ENCODE measurements at places on chromosomes 4 and X.

- no peak for DNase-seq
These were observed 85.9 kb downstream of the HPGD start for GRCh38 chr4:174436377-174436776.

- DNase-seq, result no peak
These were observed 63.2 kb downstream of the ANAPC10 start for GRCh38 chr4:145034727-145035211.

DNA sequence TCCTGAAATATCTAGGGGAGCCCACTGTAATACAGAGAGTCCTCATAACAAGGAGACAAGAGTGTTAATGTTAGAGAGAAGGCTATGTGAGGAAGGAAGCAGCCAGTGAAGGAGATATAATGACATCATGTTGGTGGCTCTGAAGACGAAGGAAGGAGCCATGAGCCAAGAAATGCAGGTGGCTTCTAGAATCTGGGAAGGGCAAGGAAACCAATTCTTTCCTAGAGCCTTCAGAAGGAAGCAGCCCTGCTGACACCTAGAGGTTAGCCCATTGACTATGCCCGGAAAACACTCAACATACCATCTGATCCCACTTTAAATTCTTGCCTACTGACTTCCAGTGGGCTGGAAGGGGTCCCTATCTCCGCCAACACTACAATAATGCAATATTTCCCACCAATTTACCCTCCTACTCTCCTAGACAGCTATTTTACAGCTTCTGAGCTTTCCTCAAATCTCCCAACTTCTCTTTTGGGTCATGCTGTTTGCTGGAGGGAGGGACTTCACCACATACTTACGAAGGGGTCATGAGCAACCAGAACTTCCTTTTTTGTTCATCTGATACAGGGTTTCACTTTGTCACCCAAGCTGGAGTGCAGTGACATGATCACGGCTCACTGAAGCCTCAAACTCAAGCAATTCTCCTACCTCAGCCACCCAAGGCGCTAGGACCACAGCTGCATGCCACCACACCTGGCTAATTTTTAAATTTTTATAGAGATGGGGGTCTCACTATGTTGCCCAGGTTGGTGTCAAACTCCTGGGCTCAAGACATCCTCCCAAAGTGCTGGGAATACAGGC, 25.2 kb upstream of the G3BP2 start:
- no peak for DNase-seq

DNA sequence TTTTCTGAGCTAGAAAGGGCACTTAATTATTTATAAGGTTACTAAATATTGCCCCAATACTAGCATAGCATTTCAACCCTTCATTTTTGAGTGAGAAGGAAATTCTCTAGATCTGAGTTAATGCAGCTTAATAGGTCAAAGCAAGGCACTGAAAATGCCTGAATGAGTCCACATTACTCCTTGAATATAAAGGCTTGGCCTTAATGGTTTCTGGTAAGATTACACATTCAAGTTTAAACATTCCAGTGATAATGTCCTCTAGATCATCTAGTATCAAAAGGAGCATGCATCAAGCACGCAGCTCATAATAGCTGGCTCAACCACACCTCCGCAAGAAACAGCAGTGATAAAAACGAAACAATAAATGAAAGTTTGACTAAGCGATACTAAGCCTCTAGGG, 87.5 kb downstream of the SPANXN3 start:
- DNase-seq, result no peak

GRCh38 chr4:20416800-20417199, 165.1 kb downstream of the SLIT2 start:
- DNase-seq, result no peak

DNA sequence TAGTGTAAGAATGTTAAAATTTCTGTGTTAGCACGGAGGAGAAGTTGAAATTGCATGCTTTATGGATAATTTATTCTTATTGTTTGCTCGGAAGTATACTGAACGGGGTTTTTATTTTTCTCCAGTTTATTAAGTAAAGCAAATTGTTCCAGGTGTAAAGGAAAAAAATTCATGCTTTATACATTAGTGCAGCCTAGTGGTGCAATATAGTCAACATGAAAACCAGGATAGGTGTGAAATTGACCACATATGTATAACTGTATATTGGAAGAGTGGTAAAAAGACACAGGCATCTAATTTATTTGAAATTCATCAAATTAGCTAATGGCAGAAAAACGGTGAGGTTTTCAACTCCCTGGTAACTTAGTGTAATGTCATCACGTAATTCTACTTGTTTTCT, 959 bp downstream of the BRS3 start:
- no peak for DNase-seq

GRCh38 chr4:137343221-137343620, 189.1 kb downstream of the PCDH18 start:
- no peak for DNase-seq

DNA sequence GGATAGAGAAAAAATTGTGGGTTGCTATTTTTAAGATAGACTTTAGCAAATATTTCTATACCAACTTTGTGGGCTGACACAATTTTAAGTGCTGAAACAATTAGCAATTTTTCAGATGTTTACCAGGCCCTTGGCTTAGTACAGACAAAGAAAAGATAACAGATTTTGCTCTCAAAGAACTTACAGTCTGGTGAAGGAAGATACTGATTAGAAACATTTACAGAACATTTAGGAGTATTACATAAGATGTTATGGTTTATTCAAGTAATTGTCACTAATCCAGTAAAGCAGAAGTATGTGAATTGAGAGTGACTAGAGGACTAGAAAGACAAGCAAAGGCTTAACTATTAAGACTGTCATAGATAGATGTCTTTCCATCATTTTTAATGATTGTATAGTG, 35.3 kb upstream of the NDUFC1 start:
- no peak for DNase-seq

DNA sequence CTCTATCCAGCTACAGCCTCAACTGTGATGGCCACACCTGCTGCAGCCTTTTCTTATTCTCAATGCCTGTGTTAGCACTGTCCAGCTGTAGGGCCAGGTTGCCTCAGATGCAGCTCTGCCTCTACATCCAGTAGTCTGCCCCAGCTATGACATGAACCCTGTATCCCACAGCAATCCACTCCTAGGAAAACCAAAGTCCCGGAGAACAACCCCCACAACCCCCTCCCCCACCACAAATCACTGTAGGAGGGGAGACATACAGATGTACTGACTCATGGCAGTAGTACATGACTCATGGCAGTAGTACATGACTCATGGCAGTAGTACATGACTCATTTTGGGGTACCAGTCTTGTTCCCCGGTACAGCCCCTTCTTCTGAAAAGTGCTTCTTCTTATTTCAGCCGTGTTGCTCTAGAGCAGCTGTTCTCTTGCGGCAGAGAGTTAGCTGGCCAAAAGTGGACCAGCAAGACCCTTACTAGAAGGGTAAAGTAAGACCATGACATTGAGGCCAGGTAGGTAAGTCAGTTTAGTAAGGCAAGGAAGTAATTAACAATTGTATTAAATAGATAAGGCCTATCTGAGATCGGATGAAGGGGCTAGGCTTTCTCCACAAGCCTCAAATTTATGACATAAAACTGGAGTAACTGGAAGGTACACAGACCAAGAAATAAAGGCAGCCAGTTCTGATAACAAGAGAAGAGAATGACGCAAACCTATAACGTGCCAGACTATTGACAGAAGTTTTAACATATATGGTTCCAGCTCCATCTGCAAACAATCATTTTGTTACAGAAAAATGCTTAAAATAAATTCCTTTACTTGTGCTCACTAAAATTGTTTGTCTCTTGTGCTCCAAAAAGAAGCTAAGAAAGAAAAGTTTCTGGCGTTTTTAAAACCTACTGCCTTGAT, 221.4 kb downstream of the TACR3 start:
- no peak for DNase-seq

DNA sequence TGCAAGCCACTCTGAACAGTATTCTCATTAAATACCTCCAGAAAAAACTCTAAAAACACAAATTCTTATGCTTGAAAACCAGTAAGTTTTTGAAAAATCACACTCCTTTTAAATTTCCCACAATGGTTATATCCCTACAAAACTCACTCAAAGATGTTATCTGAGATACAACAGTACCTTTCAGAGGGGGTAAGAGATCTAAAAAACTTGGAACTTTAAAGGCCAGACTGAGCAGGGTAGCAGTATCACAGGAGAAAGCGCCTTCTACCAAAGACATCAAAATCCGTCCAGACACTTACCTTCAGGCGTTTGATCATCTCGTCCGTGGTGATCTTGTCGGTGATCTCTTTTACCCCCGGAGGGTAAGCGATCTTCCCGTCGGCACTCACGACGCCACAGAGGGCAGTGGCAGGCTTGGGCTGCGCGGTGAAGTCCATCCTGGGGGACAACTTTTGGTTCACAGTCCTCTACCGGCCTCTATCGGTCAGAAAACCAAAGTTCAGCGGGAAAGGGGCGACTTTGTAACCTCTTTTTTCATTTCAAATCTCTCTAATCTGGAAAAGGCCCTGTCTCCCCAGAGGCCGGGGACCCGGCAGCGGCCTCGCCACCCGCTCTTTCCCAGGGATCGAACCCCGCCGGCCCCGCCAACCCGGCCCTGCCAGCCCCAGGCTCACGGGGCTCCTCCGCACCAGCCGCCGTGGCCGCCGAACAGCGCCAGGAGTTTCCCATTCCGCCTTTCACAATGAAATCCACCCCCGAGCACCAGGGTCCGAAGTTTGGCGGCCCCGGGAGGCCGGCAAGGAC, 1.4 kb downstream of the PDS5A start:
- DNase-seq, result peak; percentile 19

DNA sequence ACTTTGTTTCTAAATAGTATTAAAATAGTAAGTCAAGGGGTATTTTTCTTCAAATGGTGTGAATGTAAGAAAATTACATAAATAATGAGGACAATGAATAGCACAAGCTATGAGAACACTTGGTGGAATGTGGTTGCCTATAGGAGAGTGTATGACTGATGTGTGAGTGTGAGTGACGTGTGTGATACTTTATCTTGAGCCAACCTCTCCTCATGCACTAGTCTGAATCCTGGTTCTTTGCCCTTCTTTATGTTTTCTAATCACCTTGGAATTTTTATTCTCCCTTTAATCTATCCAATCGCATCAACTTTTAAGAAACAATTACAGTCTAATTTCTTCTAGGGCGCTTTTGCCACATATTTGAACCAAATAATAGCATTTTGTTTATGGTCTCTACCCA, 98.2 kb downstream of the YIPF7 start:
- DNase-seq, result no peak

DNA sequence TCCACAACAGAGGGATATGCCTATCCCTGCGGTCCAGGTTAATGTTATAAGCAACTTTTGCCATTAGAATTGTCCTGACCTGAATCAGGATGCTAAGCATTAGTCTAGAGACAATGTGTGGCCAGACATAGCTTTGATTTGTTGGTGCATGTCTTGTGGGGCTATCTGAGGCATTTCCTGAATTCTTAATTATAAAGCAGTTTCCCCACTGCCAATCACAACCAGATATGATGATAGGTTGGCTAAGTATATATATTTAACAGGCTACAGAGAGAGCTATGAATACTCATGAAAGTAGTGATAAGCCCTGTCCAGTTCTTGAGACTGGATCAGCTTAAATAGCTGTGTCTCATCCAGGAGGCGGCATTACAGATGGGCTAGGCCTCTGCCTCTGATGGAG, 37.8 kb upstream of the ZNF81 start:
- no peak for DNase-seq

DNA sequence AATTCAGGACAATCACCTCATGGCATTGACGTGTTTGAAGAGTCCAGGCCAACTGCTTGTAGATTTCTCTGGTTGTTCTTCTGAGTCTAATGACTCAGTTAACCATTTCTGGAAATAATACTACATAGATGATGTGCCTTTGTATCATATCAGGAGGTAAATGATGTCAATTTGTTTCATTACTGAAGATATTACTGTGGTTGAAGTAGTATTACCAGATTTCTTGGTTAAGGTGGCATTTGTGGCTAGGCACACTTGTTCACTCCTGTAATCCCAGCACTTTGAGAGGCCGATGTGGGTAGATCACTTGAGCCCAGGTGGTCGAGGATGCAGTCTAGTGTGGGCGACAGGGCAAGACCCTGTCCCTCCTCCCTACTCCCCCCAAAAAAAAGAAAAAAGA, 15.7 kb downstream of the RPL9 start:
- no peak for DNase-seq

GRCh38 chr4:1031956-1032795, 20.8 kb downstream of the FGFRL1 start:
- DNase-seq, result no peak

DNA sequence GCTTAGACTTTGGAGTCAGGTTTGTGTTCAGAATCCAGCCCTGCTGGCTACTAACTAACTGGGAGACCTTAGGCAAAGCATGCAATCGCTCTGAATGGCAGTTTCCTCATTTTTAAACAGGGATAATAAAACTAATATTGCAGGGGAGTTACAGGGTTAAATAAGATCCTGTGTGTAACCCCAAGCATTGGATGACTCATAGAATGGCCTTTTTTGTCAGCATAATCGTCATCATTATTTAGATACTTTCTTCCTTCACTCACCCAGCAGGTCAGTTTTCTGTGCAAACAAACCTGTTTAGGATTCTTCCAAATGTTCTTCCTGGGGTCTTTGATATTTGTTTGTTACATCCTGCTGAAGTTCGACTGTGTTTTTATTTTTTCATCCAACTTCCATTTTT, 208.2 kb downstream of the EVC2 start:
- no peak for DNase-seq

DNA sequence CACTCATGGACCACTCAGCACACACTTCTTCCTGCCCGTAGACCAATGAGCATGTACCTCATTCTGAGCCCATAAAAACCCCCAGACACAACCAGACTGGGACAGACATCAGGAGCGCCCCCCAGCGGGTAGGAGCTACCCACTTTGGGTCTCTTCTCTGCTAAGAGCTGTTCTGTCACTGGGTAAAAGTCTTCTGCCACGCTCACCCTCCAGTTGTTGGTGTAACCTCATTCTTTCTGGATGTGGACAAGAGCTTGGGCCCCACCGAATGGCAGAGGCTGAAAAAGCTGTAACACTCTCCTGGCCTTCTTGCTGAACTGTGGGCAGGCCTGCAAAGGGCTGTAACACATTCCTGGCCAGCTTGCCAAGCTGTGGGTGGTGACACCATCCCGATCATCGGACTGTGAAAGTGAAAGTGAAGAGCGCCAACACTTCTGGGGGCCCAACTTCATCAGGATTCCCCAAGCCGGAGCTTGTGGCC, 137.6 kb downstream of the TECRL start:
- no peak for DNase-seq

DNA sequence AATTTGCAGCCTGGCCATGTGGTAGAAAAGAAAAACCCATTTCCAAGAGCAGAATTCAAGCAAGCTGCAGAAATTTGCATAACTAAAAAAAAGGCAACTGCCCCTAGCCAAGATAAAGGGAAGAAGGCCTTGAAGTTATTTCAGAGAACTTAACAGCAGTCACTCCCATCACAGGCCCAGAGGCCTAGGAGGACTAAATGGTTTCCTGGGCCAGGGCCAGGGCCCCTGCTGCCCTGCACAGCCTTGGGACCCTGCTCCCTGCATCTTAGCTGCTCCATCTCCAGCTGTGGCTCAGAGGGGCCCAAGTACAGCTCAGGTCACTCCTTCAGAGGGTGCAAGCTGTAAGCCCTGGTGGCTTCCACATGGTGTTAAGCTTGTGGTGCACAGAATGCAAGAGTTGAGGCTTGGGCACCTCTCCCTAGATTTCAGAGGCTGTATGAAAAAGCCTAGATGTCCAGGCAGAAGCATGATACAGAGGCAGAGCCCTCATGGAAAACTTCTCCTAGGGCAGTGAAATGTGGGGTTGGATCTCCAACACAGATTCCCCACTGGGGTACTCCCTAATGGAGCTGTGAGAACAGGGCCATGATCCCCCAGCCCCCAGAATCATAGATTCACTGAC, 6.7 kb upstream of the MID2 start:
- DNase-seq, result no peak

GRCh38 chrX:11474576-11474975, 181.4 kb downstream of the AMELX start:
- DNase-seq, result no peak

GRCh38 chrX:87525771-87526229, 8.2 kb downstream of the KLHL4 start:
- no peak for DNase-seq

Data from activated CD8-positive, alpha-beta memory T cell treated with anti-CD3 and anti-CD28 coated beads for 1 hour (primary cell).